GM12891 (cell line): ENCODE measurements at places on chromosomes 6 and 20.

- no peak for DNase-seq
These were observed 75.1 kb downstream of the TBC1D7 start for GRCh38 chr6:13253272-13253671.

- no peak for DNase-seq
These were observed 488.9 kb upstream of the CITED2 start for GRCh38 chr6:139863346-139863745.

GRCh38 chr20:3681931-3682781, at the start of gene ADAM33:
ADAM33 (minus strand) TSS chr20:3682010; CDS start chr20:3682004, 6 bp downstream.
- no peak for DNase-seq

DNA sequence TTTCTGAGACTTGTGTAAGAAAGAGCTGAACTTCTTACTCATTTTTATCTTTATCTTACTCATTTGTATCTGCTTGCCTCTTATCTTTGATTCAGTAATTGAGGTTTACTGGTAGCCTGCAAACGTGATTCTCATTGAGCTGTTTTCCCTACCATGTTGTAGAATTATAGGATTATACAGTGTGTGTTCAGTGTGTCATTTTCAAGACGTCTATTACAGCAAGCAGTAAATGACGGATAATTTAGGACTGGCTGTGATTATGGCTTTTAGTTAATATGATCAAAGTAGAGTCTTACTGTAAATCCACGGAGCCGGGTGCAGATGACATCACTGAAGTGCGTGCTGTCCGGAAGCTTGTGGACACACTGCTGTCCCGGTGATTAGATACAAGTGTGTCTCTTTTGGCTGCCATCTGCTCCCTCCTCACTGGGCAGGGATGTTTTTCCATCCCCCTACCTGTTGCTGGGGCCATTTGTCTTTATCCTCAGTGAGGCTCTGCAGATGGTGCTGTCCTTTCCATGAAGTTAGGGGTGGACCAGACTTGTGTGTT, 6.0 kb downstream of the NELFCD start:
- DNase-seq: no peak

DNA sequence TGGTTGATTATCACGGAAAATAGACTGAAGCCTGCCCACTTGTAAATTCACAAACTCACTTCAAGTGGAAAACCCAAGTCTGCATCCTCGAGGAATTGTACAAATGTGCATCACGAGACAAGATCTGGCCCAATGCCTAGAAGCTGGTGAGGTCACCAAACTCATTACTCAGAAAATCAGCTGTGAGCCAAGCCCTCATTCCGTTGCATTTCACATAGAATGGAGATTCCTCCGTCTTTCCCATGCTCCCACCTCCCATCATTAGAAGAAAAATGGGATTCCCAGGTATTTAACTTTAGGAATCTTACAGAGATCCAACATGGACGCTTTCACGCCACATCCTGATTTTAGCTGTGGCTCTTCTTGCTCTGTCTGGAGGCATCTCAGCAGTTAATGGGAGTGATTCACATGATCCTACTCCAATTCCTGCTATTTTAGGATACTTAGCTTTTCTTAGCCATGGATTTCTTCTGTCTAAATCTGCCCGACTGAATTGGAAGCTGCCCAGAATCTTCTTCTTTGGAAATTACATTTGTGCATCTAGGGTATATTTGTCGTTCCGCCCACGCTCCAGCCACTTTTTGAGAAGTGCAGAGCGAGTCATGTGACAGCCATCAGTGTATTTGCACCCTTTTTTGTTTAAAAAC, 68.7 kb upstream of the STMND1 start:
- DNase-seq: no peak

DNA sequence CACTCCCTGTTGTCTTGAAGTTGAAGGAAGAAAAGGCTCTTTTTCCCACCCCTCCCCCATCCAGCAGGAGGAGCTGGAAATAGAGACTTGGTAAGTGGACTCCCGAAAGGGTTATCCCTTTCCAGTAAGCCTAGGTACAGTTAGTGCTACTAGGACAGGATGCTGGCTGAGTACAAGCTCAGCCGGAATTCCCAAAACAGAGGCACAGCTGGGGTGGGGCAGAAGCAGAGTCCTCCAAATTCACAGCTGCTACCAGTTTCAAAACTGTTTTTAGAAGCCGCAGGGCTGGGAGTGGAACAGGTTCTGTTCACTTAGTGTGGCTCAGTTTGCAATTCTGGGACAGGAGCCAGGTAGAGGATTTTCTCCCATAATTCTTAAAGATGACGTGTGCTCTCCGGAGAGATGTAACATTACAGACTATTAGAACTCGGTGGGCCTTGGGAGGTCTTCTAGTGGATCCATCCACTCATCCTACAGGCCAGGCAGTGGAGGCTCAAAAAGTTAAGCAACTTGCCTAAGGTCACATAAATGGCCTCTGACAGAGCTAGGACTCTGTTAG, 19.0 kb upstream of the UTRN start:
- no peak for DNase-seq

DNA sequence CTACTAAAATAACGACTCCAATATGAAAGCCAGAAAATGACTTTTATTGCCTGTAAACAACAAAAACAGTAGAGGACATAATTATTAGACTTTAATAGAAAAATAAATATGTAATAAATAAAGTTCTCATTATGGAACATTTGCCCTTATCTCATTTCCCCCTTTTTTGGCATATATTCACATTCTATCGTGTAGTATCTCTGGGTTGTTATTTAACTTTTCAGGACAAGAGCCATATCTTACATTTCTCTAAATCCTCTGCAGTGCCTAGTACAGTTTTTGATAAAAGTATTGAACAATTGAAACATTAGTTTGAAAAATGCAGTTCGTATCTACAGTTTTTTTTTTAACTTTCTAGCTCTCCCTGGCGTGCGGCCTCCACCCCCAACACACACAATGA, 442.0 kb upstream of the SOX4 start:
- no peak for DNase-seq
